ENCODE measurements at places on chromosomes 5 and 9. TPM values are rescaled to one million over a fixed set of nuclear protein-coding genes. Genes with fewer than 3 reads are reported as not detected.

- DNase-seq = no peak
Measured at GRCh38 chr5:54795284-54795683, 190.1 kb downstream of the ESM1 start.

Gene COL23A1
- 2.7 TPM for polyA plus RNA-seq

Gene GPR107
- 10.6 TPM for polyA plus RNA-seq

Gene CMBL
- polyA plus RNA-seq = 16.7 TPM

- DNase-seq = no peak
Measured at GRCh38 chr9:93379051-93379450, 72.4 kb upstream of the FAM120A start.

Gene LPAR1
- 24.2 TPM for polyA plus RNA-seq

Gene AQP7
- polyA plus RNA-seq = 11.6 TPM

GRCh38 chr5:108760512-108760911 is 12.8 kb downstream of the FER start:
- no peak for DNase-seq

All from hepatocyte (in vitro differentiated cells).